ENCODE measurements at places on chromosomes 7 and 10.

DNA sequence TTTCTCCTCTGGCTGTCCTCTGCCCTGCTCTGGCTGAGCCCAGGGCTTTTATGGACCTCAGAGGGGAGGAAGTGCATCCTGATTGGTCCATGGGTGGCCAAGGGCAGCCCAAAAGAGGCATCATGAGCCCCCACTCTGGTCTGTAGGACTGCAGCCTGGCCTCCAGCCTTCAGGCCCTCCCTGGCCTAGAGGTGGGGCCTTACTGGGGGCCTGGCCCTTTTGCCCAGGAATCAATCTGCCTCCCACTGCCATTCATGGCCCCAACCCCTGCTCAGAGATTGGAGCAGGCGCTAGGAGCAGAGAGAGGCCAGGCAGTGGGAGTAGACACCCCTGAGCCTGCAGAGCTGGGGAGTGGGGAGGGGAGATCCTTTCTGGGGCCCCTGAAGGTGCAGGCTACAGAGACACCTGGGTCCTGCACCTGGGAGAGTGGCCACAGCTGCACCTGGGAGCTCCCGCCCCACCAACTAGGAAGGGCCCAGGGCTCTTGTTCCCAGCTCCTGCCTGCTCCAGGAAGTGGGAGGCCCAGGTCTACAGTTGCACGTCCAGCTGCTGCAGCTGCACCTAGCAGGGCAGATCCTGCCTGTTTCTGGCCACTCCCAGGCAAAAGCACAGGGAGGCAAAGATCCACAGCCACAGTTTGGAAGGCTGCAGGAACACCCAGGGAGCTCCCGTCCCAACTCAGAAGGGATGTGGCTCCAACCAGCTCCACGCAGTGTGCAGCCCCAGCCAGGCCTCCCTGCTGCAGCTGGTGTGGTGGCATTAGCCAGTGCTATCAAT, 6.4 kb upstream of the DYNC2I1 start:
- no peak for DNase-seq

DNA sequence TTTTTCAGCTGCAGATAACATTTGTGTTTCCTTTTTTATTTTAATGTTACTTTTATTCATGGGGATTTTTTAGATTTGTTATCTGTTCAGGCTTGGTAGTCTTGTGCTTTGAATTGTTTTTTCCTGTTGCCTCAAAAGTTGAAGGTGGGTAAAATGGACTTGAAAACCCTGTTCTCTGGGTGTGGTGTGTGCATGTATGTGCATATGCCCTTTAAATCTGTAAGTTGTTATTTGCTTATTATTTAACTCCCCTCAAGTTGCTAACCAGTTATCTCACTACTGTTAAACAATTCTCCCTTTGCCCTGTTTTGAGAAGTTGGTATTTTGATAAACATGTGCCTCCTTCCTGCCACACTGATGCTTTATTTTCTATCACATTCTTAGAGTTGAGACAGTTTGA, 30.6 kb downstream of the TSPAN14 start:
- no peak for DNase-seq

DNA sequence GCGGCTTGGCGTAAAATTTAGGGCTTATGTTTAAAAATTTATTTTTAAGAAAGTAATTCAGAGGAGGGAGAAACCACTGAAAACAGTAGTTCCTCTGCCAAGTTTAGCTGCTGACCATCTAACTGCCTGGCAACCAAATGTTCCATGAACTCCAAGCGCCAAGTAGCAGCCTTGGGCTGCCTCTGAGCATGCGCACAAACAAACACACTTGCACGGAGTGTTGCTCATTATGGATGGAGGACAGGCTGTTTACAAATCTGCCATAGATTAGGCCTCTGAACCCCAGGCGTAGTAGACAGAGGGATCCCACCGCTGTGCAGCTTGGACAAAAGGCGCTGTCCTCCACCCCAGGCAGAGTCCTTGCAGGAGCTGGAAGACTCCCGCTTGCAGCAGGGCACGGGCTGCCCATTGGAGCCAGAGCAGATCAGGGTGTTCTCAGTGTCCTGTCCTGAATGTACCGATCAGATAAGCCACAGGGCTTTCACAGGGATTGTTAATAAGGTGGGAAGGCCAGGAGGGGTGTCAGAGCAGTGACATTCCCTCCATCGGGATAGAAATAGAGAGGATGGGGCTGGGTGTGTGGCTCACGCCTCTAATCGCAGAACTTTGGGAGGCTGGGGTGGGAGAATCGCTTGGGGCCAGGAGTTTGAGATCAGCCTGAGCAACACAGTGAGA, 47.7 kb upstream of the LYZL1 start:
- DNase-seq, result no peak

DNA sequence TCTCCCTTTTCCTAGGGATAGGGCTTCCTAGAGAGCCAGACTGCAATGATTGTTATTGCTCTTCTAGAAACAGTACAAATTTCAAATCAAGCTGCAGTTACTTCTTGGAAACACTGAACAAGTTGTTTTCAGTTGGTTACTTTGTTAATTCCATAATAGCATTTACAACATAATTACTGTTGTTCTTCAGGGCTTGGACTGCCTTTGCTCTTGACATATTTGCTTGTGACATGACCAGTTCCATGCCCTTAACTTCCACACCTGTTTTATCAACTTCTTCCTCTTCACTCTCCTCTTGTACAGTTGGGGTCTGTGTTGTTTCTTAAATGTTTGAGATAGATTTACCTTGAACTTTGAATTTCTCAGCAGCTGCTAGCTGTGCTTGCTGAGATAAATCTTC, 104.4 kb downstream of the SEC23IP start:
- DNase-seq, result no peak

DNA sequence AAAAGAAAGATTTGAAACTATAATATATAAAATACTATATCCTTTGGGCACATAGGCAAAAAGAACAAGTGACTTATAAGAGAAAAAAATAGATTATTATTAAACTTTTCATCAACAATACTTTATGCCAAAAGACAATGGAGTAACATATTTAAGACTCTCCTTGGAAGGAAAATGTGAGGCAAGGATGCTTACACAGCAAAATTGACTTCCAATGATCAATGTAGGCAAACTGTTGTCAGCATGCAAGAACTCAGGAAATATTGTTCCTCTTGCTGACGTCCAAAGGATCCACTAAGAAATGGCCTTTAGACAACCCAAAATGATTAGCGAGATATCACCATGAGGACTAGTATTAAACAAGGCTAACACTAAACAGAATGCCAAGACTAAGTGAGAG, 22.9 kb upstream of the LMOD2 start:
- DNase-seq, result no peak

DNA sequence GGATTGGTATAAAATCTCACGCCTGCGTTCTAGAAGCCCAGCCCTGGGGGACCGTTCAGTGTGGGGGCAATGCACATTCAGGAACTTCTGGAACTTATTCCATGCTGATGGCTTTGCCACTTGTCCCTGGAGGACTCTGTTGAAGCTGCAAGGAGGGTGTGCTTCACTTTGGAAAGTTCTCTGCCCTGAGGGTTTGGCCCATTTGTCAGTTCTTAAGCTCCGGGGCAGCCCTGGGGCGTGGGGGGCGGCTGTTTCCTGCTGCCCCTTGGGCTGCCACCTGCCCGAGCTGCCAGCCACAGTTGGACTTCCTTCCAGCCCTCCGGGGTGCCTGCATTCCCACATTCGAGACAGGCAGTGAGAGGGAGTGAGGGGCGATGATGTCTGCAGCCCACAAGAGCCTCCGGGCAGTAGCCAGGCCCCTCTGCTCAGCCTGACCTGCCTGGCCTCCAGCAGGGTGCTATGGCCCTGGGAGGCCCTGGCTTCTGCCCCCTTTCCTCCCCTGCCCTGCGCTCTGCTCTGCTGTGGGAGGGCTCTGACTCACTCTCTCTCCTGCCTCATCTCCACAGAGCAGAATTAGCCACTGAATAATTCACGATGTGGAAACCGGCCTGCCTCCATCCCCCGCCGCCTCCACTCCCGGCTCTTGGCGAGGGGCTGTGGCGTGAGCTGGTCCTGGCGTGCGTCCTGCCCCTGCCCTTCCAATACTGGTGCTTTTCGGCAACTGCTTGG, 1.9 kb downstream of the TTYH3 start:
- no peak for DNase-seq

GRCh38 chr7:70881167-70881847, 250.6 kb upstream of the GALNT17 start:
- DNase-seq, result no peak

- no peak for DNase-seq
Measured at GRCh38 chr7:74129887-74130286, 44.3 kb upstream of the EIF4H start.

DNA sequence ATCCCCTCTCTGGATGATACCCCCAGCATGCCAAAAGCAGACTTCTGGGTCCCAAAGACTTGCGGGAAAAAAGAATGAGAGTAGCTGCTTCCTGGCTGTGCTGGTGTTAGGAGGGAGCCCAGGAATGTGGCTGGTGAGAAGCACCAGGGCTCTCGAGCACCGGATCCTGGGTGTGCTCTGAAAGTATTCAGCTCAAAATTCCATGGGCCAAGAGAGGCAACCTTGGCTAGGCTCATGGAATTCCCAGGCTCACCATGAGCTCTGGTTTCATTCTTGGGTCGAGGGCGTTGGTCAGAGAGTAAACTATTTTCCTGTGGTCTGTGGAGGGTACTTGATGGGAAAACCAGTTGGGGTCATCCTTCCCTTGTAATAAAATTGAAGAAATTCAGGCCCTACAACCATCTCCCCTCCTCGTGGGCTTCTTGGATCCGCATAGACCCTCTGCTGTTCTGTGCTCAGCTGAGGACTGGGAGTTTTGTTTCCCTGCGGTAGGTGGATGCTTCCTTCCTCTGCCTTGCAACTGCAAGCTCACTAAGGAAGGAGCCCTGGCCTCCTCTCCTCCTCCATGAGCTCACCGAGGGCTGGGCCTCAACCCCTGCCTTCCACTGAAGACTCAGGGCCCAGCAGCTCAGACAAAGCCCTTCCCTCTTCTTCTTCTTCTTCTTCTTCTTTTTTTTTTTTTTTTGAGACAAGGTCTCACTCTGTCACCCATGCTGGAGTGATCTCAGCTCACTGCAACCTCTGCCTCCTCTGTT, 34.5 kb upstream of the AQP1 start:
- no peak for DNase-seq

DNA sequence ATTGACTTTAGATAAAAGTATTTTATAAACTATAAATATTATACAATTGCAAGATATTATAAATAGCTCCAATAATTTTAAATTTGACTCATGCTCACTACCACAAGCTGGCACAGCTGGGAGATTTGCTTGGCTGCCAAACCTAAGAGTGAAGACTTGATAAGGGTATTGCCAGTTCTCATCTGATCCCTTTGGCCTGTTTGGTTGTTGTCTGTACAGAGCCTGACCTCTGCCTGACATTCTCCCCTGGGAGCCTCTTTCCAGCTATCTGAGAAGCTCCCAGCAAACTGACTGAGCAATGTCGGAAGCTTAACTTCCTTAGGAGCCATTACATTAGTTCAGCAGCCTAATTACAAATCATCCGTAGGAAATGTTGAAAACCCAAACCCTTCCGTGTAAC, 10.2 kb upstream of the LMOD2 start:
- DNase-seq, result no peak

DNA sequence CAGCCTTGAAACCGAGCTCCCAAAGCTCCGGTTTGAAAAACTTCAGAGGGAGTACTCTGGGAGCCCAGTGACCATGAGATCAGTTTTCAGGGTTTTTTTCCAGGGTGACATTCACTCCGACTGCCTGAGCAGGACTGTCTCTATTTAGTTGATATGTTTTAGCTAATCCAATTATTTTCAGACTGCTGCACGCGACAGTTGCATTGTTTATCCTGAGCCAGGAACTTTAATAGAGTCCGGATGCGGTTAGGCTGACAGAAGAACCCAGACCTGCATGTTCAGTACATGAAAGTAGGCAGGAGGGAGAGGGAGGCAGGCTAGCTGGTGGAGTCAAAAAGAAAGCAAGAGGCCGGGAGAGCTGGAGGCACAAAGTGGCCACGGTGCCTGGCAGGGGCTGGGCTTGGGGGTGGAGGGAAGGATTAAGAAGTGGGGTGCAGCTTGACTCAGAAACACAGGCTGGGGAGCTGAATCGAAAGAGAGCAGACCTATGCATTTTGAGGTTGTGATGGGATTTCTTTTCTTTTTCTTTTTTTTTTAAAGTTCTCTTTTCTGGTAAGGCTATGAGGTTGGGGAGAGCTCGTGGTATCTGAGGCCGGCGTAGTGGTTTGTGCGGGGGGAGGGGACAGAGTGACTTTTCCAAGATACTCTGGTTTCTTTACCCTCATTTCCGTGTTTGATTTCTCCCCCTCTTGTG, 5.7 kb downstream of the GATA3 start:
- no peak for DNase-seq
